Frontal cortex (tissue), 4 donors: ENCODE measurements at places on chromosomes 1 and 21. TPM values are rescaled to one million over a fixed set of nuclear protein-coding genes. Genes with fewer than 3 reads are reported as not detected.

DNA sequence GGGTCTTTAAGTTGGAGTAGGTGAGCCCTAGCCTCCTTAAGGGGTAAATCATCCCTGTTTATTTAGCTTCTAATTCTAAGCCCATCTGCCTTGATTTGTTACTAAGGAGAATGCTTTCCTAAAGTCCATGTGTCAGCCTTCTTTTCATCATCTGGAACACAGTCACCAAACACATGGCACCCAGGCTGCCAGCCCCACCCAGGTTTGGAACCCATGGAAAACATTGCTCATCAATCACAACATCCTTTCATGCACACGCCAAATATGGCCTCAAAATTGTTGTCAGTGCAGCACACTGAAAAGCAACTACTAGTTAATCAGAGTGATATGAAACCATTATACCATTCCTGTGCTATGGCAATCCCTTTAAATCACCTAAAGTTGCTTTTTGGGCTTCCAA is 386.7 kb upstream of the ESRRG start:
- DNase-seq: no peak

GRCh38 chr1:110173466-110174105 is 23.3 kb downstream of the SLC6A17 start:
- no peak for DNase-seq

PRR9 gene
- not detected for total RNA-seq

DNA sequence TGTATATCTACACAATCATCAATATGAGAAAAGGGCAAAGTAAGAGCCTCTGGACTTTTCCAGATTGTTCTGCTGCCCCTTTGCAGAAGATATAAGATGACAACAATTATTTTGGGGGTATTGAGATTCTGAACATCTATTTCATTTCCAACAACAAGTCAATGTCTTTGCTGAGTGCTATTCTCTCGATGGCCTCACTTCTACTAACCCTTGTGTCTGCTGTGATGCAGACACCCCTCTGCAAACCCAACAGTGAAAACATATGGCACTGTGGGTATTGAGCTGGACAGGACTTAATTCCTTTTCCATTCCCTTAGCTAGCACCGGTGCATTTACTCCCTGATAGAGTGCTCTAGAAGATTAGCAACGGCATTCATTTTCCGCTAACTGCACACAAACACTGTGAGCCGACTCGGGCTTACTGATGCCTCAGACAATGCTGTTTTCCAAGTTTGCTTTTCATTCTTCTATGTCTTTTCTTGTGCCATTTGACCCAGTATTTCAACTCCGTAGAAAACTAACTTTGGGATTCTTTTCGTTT is 33.4 kb upstream of the SMYD2 start:
- no peak for DNase-seq

NBPF26 gene
- 8.6 TPM for total RNA-seq

DNA sequence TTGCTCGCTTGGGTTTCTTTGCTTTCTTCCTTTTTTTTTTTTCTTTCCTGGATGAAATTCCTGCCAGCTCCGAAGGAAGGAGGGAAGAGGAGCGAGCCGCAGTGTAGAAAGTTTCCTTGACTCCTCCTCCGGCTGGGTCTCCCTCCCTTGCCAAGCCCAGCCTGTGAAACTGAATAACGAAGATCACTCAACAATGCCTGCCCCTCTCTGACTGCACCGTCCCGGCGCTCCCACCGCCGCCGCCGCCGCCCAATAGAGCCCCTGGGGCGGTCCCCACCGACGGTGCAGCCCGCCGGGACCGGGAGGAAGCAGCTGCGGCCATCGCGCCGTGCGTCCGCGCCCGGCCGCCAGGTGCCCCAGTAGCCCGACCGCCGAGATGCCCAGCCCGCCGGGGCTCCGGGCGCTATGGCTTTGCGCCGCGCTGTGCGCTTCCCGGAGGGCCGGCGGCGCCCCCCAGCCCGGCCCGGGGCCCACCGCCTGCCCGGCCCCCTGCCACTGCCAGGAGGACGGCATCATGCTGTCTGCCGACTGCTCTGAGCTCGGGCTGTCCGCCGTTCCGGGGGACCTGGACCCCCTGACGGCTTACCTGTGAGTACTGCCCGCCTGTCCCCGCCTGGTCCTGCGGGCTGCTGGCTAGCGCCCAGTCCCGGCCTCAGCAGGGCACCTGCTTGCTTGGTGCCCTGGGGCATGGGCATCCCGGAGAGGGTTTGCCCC is at the start of gene LGR6:
Gene LGR6, plus strand, starts transcription at position 186 of the 714 bp plus-strand sequence. Its CDS starts 191 bp downstream, at position 377.
- DNase-seq: no peak

ELF3 gene
- total RNA-seq: under 0.01 TPM
